Parietal lobe (tissue), 2 donors: ENCODE measurements at places on chromosomes 7 and 10. TPM values are rescaled to one million over a fixed set of nuclear protein-coding genes. Genes with fewer than 3 reads are reported as not detected.

Gene KIF20B
- 13.1 TPM for total RNA-seq

Gene EBLN1
- total RNA-seq: not detected

Gene ZNF804B
- total RNA-seq: 9.7 TPM

Gene CHST15
- total RNA-seq: 64.8 TPM

Gene USP6NL
- 42.3 TPM for total RNA-seq

Gene CPA2
- not detected for total RNA-seq

Gene SFTPD
- total RNA-seq: 0.94 TPM
